Activated naive CD4-positive, alpha-beta T cell treated with anti-CD3 and anti-CD28 coated beads for 36 hours (primary cell): ENCODE measurements at places on chromosomes 2 and 18. TPM values are rescaled to one million over a fixed set of nuclear protein-coding genes. Genes with fewer than 3 reads are reported as not detected.

The ATP6V1C2 gene
- total RNA-seq: not detected

The RAB6C gene
- total RNA-seq: not detected

The AMER3 gene
- not detected for total RNA-seq

The NCKAP1 gene
- total RNA-seq: 10.6 TPM

The ADAM23 gene
- total RNA-seq: 0.42 TPM

The CYRIA gene
- total RNA-seq: 1.2 TPM

The SATB2 gene
- total RNA-seq: 0.44 TPM

The SULT1C4 gene
- not detected for total RNA-seq

The NXPH2 gene
- not detected for total RNA-seq

The PROKR1 gene
- not detected for total RNA-seq

The KDSR gene
- total RNA-seq: 75.2 TPM

The SERPINE2 gene
- total RNA-seq: 64.6 TPM

- DNase-seq: no peak
Observed at GRCh38 chr2:231769170-231770136, 11.6 kb downstream of the PDE6D start.

DNA sequence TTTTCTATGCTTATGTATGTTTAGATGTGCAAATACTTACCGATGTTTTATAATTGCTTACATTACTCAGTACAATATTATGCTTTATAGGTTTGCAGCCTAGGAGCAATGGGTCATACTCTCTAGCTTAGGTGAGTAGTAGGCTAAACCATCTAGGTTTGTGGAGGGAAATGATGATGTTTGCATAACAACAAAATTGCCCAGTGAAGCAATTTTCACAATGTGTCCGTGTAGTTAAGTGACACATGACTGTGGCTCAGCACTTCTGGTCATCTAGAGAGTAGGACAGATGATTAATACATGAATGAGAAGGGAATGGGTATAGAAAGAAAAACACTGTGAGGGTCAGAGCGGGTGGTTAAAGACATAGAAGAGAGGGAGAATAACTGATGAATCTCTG, 2116.2 kb upstream of the PIK3C3 start:
- DNase-seq: no peak

DNA sequence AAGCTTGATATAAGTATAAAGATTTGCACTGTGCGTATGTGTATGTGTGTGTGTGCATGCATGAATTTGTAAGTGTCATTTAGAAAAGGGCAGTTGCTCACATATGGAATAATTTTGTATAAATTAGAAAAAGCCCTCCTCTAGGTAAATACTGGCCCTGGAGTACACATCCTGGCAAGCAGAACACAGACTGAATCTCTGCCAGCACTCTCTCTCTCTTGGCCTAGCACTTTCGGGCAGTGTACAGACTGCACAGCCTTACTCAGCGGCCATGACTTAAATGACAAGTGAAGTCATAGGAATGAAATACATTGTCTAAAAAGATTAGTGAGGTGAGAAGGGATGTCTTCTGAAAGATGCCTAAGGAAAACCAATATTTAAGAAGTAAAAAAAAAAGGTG, 214.1 kb downstream of the RDH14 start:
- DNase-seq: no peak

DNA sequence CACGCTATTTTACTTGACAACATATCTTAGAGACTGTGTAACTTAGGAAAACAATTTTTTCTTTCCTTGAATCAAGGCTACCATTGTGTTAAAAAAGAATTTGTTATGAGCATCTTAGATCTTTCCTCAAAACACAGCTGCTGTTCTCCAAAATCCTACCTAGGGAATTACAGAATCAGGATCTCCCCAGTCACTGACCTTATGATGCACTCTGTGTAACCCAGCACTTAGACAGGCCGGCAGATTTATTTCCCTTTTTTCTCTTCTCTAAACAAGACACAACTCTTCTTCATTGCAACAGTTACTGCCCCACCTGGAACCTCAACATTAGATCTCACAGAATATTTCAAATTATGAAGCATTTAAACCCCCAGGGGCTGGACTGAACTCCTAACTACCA, 13.5 kb upstream of the C2orf15 start:
- DNase-seq: no peak

DNA sequence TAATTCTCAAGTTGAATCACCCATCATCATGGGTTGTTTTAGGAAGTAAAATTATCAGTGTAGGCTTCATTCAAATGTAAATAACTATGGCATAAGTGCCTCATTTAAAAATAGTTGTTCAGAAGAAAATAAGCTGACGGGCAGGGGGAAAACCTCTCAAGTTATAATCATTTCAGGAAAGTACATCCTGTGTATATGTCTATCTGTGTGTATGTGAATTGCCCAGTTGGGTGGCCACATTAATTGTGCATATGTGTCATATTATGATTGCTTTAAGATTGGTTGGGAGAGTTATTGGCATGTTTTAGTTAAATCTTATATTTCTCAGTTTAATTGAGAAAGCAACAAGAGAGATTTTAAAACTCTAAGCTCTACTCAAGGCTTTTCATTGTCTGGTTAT, 282.8 kb upstream of the VWC2L start:
- DNase-seq: no peak

DNA sequence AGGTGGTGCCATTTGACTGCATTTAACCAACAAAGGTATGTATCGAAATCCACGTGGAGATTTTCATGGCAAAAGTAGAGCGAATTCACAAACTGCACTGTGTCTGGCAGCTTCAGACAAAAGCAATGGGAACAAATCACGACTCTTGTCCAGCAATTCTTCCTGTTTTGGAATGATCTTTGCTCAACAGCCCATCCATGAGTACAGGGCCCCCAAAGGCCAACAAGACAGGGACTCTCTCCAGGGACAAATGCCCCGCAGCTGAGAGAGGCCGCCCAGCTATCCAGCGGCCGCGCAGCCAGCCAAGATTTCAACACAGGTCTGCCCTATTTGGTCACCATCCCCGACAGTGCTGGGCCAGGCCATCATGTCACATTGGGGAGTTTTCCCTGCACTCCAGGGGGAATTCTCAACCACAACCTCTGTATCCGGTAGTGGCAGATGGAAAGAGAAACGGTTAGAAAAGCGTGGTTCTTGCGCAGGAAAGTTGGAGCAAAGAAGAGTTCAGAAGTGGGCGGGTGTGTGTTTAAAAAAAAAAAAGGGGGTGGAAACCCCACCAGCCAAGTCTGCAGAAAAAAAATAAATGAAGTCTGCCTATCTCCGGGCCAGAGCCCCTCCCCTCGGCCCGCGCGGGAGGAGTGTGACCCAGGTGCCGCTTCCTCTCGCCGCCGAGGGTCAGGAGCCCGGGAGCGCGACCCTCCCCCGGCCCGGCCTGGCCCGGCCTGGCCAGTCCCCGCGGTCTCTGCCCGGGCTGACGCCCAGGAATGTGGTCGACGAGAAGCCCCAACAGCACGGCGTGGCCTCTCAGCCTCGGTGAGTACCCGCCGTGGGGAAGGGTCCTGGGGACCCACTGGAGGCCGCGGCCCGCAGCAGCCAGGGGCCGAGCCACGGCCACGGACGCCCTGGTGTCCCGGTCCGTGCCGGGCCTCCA, at the start of gene GYPC:
GYPC (plus strand) TSS at position 659 of the 931 bp plus-strand sequence; CDS start at position 765, 106 bp downstream.
- DNase-seq: peak; percentile 68

DNA sequence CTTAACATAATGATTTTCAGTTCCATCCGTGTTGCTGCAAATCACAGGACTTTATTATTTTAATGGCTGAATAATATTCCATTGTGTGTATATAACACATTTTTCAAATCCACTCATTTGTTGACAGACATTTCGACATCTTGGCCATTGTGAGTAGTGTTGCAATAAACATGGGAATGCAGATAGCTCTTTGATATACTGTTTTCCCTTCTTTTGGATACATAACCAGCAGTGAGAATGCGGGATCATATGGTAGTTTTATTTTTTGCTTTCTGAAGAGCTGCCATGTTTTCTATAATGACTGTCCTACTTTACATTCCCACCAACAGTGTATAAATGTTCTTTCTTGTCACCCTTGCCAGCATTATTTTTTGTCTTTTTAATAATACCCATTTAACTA, 420.3 kb upstream of the CHAC2 start:
- DNase-seq: no peak

DNA sequence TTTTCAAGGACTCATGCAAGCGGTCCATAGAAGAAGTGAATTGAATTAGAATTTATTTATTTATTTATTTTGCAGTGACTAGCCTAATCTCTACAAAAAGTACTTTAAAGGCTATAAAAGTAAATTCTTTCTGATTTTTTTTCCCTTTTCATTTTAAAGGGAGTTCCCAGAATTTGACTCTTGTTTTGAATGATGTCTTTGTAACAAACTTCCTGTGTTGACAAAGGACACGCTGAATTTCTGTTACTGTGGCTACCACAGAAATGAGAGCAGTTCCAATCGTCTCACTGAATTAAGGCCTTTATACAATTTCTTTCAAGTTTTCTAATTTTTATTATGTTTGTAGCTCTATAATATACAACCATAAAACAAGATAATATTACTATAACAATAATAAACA, 46.3 kb upstream of the LPIN2 start:
- DNase-seq: peak; percentile 27

DNA sequence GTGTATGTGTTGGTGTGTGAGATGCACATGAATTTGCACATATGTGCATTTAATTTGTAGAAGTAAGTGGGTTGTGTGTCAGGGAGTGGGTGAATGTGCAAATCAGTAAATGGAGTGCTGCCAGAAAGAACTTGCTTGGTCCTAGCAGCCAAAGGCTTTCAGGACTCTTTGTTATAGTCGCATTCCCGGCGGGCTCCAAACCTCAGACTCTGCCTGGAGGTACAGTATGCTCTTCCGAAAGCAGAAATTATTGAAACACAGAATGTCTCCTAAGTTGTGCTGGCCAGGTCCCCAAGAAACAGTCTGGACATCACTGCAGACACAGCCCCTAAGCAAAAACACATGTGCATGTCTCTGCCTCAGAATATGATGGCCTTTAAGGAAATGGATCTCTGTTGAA, 232.4 kb downstream of the INSIG2 start:
- DNase-seq: no peak

DNA sequence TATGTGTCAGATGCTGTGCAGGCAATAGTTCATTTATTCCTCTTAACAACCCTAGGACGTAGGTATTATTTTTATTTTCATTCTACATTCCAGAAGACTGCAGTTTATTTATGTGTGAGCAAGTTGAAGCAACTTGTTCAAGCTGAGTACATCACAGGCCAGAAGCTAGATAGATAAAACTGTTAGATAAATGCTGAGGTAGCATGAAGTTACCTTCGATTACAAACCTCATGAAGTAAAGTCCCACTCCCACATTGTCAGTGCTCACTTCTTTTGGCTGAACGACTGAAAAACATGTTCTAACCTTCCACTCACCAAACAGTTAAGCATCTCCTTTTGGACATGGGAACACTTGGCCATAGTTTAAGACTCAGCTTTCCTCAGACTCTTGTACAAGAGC, 439.2 kb downstream of the TNS1 start:
- no peak for DNase-seq

DNA sequence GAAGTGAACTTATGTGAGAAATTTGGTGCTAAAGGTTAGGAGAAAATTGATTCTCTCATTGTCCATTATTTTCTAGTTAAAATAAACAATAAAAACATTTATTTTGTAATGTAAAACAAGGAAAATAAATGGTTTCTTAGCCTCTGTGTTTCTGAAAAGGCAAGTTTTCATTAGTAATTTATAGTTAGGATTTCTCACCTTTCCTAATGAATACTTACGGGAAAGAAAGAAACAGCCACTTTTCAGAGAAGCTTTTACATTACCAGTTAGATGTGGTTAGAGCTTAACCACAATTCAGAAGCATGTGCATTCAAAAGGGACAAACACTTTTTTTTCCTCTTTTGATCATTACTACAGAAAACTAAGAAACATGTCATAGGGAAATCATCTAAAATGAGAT, 18.8 kb downstream of the NEMP2 start:
- DNase-seq: no peak

- DNase-seq: no peak
Observed at GRCh38 chr2:119283873-119284331, 60.3 kb downstream of the STEAP3 start.

DNA sequence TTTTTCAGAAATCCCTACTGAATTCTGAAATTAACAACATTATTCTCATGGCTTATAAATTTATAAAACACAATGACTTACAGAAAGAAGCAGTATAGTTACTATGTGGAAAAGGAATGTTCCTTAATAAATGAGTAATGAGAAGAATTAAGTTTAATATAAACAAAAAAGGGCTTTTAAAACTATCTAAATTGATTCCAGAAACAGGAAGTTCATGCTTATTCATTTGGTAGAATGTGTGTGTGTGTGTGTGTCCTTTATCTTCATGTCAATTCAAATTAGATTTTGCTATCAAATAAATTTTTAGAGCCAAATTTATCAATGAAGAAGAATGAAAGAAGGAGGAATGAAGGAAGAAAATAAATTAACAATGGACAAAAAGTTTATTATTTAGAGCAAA, 440.8 kb upstream of the LRRTM4 start:
- DNase-seq: no peak

GRCh38 chr2:121365061-121365460, 80.1 kb upstream of the TFCP2L1 start:
- no peak for DNase-seq

DNA sequence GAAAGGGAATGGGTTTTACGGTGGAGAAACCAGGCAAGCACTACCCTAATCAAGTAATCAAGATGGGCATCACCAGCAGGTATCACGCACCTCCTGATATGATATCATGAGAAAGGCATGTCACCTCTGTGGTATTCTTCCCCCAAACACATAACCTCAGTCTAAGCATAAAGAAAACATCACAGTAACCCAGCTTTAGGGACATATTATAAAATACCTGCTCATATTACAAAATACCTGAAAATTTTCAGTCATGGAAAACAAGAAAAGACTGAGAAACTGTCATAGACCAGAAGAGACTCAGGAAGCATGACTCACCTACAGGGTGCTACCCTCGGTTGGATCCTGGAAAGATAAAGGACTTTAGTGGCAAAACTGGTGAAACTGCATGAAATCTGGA, 30.5 kb downstream of the GCKR start:
- no peak for DNase-seq

- DNase-seq: no peak
Observed at GRCh38 chr2:12787891-12788801, 71.4 kb downstream of the TRIB2 start.

- no peak for DNase-seq
Observed at GRCh38 chr2:122816803-122817202, 1061.4 kb downstream of the TSN start.
